LNCaP clone FGC (cell line): ENCODE measurements at places on chromosomes 7 and 10.

DNA sequence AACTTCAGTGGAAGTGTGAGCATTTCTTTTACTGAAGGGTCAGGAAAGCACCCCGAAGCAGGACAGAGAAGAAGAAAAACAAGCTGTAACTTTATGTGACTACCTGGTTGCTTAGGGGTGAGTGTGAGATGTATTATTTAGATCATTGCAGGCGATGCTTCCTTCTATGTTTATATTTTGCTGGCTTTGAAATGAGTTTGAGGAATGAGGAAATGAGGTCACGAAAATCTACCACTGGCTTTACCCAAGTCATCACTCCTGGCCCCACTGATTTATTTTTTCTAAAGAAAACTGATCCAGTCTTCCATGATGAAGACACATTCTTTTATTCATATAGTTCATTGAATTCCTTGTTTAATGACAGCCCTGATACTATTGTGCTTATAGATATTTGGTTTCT, 716.6 kb upstream of the FZD8 start:
- DNase-seq, result no peak

- DNase-seq, result no peak
These were observed 62.0 kb upstream of the SCIN start for GRCh38 chr7:12508554-12508953.

- DNase-seq, result peak; percentile 41
These were observed 5.3 kb downstream of the CLDN15 start for GRCh38 chr7:101232141-101232850.

DNA sequence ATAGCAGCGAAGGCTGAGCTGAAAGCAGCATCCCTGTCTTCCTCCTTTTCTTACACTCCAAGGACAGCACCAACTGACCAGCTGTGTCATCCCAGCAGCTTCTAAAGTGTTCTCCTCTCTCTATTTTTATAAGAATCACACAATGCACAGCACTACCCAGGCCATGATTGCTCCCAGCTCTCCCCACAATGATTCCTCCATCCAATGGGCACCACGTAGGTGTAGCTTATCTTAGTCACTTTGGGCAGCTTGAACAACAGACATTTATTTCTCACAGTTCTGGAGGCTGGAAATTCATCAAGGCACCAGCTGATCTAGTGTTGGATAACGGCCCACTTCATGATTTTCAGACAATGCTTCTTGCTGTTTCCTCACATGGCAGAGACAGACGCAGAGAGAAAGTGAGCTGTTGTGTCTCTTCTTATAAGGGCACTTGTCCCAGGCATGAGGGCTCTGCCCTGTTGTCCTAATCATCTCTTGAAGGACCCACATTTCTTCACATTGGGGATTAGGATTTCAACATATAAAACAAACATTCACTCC, 92.0 kb upstream of the CDC14C start:
- DNase-seq, result no peak

DNA sequence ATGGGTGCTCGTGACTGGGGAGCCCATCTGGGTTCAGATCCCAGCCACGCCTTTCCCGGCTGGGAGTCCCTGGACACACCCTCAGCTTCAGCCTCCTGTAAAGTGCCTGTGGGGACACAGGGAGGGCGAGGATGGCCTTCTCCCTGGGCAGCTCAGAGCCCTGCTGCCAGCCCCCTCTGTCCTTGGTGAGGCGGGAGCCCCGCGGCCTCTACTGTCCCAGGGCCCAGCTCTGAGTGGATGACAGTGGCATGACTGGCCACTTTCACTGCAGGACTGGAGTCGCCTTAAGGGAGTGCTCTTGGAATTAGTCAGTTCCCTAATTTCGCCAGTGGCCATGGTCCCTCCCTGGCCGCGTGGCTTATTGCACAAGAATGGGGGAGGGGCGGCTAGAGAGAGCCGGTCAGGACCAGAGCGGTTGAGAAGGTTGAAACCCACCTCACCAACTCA, 4.6 kb downstream of the BRI3 start:
- no peak for DNase-seq

DNA sequence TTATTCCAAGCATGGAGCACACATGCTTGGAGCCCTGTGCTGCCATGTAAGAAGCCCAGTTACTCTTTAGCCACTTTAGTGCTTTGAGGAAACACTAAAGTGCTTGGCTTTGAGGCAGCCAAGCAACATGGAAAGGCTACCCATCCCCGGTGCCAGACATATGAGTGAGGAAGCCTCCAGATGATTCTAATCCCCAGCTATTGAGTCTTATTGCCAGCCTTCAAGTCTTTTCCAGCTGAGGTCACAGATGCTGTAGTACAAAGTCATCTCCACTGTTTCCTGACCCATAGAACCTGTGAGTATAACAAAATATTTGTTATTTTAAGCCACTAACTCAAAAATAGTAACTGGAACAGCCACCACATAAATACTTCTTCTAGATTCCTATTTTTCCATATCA, 91.4 kb upstream of the CYP26C1 start:
- DNase-seq, result no peak

DNA sequence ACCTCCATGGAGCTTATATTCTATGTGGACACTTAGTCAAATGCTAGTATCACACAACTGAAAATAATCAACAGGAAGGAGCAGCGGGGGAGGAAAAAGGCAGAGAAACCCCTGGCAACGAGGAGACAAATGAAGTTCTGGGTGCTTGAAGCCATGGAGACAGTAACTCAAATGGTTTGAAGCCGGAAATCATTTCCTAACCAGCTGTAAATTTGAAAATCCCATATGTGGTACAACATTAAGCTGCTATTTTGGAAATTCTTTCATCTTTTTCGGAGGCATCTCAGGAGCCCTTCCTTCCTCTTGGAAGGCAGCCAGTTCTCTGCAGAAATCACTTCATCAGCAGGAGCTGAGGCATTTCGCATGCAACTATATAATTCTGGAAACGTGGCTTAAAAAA, 91.4 kb downstream of the PPP1R3C start:
- no peak for DNase-seq
